Endodermal cell (in vitro differentiated cells): ENCODE measurements at places on chromosomes 3 and 15.

GRCh38 chr15:44541282-44541958 lies 4.5 kb downstream of the EIF3J start:
- H3K27ac ChIP-seq = no peak overlapping the region
- H3K27me3 ChIP-seq = no peaks in the 10 kb centered on the region
- no peaks in the 10 kb centered on the region for H3K4me1 ChIP-seq
- H3K36me3 ChIP-seq = peaks cover 42% of the 10 kb centered on the region
- H3K4me3 ChIP-seq = no peak overlapping the region

GRCh38 chr3:10348404-10348721 lies 27.5 kb upstream of the SEC13 start:
- peaks cover 7% of the 10 kb centered on the region for H3K4me1 ChIP-seq
- no peaks in the 10 kb centered on the region for H3K27me3 ChIP-seq
- no peaks in the 10 kb centered on the region for H3K36me3 ChIP-seq
- H3K4me3 ChIP-seq = no peak overlapping the region
- H3K27ac ChIP-seq = no peak overlapping the region

GRCh38 chr3:81339040-81339845 lies 422.2 kb downstream of the GBE1 start:
- H3K4me1 ChIP-seq = peaks cover 4% of the 10 kb centered on the region
- H3K27me3 ChIP-seq = no peaks in the 10 kb centered on the region
- H3K4me3 ChIP-seq = no peak overlapping the region
- no peak overlapping the region for H3K27ac ChIP-seq
- no peak for DNase-seq

DNA sequence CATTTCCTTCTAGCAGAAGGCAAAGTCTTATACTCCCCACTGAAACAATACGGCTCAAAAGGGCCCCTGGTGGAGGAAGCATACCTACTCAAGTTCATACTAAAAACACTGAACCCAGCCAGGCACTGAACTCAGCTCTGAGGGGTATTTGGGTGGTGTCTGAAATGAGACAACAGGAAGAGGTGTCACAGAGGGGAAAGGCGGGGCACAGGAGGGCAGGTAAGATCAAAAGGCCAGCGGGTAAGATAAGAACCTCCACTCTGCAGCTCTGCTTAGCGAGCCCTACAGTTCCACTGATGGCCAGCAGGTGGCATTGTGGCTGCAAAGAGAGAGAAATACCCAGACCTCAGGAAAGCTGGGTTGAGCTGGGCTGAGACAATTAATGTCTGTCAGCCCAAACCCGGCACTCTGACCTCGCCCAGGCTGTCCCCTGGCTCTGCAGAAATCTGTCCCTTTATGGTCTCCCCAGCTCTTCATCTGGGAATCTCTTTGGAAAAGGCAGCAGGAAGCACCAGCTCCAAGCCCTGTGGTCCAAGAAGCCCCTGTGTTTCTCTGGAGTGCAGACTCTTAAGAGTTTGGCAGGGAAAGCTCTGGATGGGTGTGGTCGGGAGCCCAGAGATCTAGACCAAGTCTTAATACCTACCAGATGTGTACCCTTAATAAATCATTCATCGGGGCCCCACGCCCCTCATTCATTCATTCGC lies 8.4 kb downstream of the MFGE8 start:
- H3K36me3 ChIP-seq = peaks cover 78% of the 10 kb centered on the region
- no peak overlapping the region for H3K27ac ChIP-seq
- no peaks in the 10 kb centered on the region for H3K27me3 ChIP-seq
- peak; percentile 97 for DNase-seq

- H3K4me1 ChIP-seq = no peaks in the 10 kb centered on the region
- no peak for DNase-seq
- H3K4me3 ChIP-seq = no peak overlapping the region
- H3K27ac ChIP-seq = no peak overlapping the region
- no peaks in the 10 kb centered on the region for H3K27me3 ChIP-seq
- H3K36me3 ChIP-seq = no peaks in the 10 kb centered on the region
Measured at GRCh38 chr3:16871915-16872842, 12.6 kb upstream of the PLCL2 start.

DNA sequence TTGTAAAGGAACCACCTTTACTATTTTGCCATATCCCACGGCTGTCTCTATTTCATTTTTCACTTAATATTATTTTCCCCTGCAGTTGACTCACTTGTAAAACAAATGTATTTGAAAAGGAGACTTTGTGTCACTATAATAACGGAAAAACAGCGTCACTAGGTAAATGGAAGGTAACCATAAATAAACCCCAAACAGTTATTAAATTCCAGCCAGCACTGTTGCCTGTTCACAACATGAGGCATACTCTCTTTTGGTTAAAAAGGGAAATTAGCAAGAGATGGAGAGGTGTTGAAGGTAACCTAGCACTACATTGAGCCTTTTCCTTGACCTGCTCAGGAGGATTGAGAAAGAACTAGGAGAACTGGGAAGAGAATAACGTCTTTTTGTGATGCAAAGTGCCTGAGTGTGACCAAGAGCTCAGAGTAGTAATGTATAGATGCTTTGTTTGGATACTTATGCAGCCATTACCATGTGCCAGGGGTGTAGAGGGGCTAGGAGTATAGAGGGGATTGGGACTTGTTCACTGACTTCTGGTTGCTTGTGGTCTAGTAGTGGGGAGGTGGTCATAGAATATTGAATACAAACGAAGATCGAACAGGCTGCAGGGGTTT lies 19.6 kb downstream of the FLNB start:
- no peak overlapping the region for H3K4me3 ChIP-seq
- no peak overlapping the region for H3K27ac ChIP-seq
- peaks cover 52% of the 10 kb centered on the region for H3K36me3 ChIP-seq
- no peaks in the 10 kb centered on the region for H3K27me3 ChIP-seq
- peaks cover 18% of the 10 kb centered on the region for H3K4me1 ChIP-seq

- H3K4me1 ChIP-seq = peaks cover 6% of the 10 kb centered on the region
- no peak overlapping the region for H3K4me3 ChIP-seq
- H3K36me3 ChIP-seq = no peaks in the 10 kb centered on the region
- H3K27me3 ChIP-seq = no peaks in the 10 kb centered on the region
Measured at GRCh38 chr3:186532598-186533072, 11.5 kb downstream of the CRYGS start.
